NCI-H2171 treated with DMSO at 0.1 percent for 48 hours (cell line): ENCODE measurements at places on chromosomes 16 and 17.
A peak's percentile ranks its signal among the peaks of the same experiment; 100 is the strongest.

- DNase-seq: no peak
Observed at GRCh38 chr17:67136191-67137025, 92.1 kb downstream of the CACNG1 start.

GRCh38 chr17:2412561-2413021, 11.7 kb upstream of the MNT start:
- peak; percentile 82 for DNase-seq

DNA sequence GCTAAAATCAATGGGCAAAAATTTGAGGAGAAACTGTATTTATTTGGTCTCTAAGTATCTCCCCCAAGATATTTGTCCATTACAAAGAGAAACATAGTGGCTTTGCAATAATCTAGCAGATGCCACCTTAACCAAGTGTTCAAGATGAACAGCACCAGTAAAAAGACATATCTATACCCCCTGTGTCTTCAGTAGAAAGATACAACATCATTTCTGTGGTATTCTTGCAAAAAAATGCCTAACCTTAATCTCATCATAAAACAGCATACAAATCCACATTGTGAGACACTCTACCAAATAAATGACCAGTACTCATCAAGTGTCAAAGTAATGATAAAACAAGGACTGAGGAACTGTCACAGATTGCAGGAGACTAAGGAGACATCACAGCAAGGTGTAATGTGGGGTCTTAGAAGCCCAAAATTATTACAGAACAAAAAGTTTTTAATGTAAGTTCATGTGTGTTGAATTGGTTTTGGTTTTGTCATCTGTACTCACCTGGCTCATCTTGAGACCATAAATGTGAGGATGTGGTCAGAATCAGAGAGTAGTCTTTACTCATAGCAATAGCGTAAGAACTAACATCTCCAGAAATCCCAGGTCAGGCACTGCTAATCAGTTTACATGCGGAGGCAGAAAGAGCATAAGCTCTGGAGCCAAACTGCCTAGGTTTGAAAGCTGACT, 77.2 kb downstream of the AATF start:
- DNase-seq: no peak

- no peak for DNase-seq
Observed at GRCh38 chr17:28871056-28871579, 16.3 kb downstream of the ERAL1 start.

- no peak for DNase-seq
Observed at GRCh38 chr17:17141860-17142552, 64.1 kb downstream of the PLD6 start.
